Stimulated activated CD4-positive, alpha-beta T cell treated with anti-CD3 and anti-CD28 coated beads, Interleukin-4, amount 100 ng/mL, for 4 hours (primary cell): ENCODE measurements at places on chromosomes 1 and 21.

DNA sequence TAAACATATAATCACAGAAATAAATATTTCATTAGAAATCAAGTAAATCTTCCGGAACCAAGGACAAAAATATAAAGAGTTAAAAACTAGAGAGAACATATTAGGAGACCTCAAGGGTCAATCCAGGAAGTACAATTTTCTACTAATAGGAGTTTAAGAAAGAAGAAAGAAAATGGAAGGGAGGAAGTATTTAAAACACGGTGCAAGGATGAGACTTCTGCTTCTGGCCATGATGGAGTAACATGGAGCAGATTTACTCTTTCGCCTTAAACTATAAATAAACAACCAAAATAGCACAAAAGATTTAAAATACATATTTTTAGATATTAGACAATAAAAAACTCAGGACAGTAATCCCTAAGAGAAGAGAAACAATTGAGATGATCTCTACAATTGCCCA is 12.6 kb upstream of the IFNAR1 start:
- DNase-seq: no peak

DNA sequence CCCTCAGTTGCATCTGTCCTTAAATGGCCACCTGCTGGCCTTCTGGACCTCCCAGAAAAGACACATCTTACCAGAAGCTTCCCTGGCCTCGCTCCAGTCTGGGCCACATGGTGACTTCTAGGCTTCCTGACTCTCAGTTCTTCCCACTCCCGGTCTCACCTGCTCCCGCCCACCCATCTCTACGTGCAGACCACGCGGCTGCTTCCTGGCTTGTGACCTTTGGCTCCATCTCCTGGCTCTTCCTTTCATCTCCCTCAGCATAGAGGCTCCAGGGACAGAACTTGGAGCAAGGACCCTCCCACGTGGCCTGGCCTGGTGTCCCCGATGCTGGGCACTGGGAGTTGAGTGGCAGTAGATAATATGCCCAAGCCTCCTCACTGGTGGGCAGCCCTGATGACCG is 124.9 kb upstream of the IRF2BP2 start:
- no peak for DNase-seq

DNA sequence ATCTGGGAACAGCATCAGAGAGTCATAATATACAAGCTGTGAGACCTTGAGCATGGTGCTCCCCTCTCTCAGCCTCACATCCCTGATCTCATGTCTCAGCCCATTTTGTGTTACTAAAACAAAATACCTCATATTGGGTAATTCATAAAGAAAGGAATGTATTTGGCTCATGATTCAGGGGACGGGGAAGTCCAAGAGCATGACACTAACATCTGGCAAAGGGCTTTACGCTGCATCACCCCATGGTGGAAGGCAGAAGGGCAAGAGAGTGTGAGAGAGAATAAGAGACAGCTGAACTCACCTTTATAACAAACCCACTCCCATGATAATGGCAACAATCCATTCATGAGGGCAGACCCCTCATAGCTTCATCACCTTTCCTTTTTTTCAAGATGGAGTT is 36.5 kb downstream of the RNASEL start:
- DNase-seq: no peak

GRCh38 chr1:10941891-10942541 is 70.4 kb upstream of the TARDBP start:
- DNase-seq: peak; percentile 68

GRCh38 chr1:29864431-29865022 is 628.2 kb downstream of the PTPRU start:
- no peak for DNase-seq
